Activated T-cell treated with anti-CD3 and anti-CD28 coated beads for 48 hours (primary cell): ENCODE measurements at places on chromosomes 4 and X.

DNA sequence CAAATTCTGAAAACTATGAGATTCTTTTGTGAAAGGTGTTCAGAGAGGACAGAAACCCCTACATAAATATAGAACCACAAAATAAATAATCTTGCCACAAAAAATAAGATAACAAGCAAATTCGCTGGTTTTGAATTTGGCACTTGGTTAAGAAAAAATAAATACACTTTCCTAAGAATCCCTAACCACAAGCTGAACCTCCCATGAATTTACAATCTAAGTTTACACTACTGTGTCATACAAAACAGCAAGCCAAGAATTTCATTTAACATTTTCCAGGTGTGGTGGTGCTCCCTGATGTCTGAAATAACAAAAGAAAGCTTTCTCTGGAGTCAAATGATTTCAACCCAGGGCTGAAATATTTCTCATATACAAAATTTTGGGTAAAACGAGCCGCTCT, 121.0 kb downstream of the KCNIP4 start:
- no peak for DNase-seq

- DNase-seq = no peak
These were observed 37.1 kb upstream of the IRAK1 start for GRCh38 chrX:154056770-154057241.

GRCh38 chr4:8394061-8394519, 46.4 kb downstream of the ACOX3 start:
- DNase-seq = no peak

GRCh38 chr4:15457406-15458201, 12.1 kb upstream of the CC2D2A start:
- DNase-seq = no peak

GRCh38 chrX:151929126-151929525, 16.4 kb downstream of the MAGEA4 start:
- no peak for DNase-seq

DNA sequence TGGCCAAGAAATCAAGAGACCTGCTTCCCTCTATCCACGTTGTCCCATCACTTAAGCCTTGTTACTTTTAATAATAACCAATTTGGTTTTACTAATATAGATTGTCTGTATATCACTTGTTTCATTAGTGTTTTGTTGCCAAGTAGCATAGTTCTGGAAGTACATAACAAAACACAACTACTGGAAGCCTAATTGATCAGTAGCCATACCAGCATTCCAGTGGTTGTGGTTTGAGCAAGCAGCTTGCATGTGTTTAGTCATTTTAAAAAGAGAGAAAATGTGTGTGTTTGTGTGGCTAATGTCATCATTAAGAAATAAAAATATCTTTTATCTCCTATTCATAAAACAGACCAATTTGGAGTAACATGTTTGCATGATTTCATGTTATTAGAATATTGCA, 70.8 kb downstream of the PTPN13 start:
- DNase-seq = no peak

- DNase-seq = no peak
These were observed 88.5 kb downstream of the DCUN1D4 start for GRCh38 chr4:51931461-51931860.

DNA sequence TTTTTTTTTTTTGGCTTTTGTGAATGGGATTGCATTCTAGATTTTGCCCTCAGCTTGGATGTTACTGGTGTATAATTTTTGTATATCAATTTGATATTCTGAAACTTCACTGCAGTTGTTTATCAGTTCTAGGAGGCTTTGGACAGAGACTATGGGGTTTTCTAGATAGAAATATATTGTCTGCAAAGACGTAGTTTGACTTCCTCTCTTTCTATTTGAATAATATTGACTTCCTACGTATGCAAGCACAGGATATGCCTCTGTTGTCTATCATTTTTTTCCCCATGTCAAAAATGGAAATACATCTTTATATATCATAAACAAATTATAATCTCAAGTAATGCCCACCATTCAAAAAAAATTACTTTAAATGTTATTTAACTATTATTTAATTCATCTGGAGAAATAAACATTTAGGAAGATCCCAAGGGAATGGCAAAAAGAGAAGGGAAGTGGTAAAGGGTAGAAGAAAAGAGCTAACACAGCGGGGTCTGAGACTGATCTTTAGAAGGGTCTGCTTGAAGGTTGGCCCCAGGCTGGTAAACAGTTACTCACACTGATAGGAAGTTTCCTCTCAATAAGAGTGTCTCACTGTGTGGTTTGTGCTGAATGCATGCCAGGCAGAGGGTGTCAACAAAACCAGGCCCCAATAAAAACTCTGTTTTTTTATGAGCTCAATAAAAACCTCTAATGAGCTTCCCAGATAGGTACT, 35.7 kb downstream of the ZNF518B start:
- DNase-seq = no peak

- DNase-seq = no peak
These were observed 270.8 kb downstream of the GRIA3 start for GRCh38 chrX:123454712-123455431.

- no peak for DNase-seq
These were observed 59.4 kb upstream of the PITX2 start for GRCh38 chr4:110682311-110682710.

- DNase-seq = no peak
These were observed at the start of gene HS3ST1 for GRCh38 chr4:11428231-11428898. TSS of gene HS3ST1 (minus strand) at chr4:11428894. CDS start at chr4:11400005, 28,889 bp downstream.

- no peak for DNase-seq
These were observed 11.1 kb upstream of the HS3ST1 start for GRCh38 chr4:11439836-11440235.
